Kidney (tissue), 22 donors: ENCODE measurements at places on chromosomes 12 and 14. TPM values are rescaled to one million over a fixed set of nuclear protein-coding genes. Genes with fewer than 3 reads are reported as not detected.

DNA sequence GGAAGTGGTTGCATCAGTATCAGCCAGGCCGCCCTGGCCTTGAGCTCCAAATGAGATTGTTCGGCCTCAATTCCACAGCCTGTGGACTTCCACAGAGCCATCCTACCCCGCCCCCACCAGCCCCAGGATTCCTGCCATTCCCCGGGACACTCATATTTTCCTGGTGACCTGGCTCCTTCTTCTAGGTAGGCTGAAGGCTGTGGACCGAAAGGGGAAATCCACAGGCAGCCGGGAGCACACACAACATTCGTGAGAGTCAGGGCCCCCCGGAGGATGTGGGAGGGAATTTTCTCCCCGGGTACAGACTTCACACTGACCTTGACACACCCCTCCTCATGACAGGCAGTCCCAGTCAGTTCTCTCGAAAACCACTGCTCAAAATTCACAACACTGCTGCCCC is 39.9 kb downstream of the RIN3 start:
- DNase-seq, result no peak

GRCh38 chr12:102824218-102824835 is 92.7 kb downstream of the PAH start:
- peak; percentile 76 for DNase-seq

DNA sequence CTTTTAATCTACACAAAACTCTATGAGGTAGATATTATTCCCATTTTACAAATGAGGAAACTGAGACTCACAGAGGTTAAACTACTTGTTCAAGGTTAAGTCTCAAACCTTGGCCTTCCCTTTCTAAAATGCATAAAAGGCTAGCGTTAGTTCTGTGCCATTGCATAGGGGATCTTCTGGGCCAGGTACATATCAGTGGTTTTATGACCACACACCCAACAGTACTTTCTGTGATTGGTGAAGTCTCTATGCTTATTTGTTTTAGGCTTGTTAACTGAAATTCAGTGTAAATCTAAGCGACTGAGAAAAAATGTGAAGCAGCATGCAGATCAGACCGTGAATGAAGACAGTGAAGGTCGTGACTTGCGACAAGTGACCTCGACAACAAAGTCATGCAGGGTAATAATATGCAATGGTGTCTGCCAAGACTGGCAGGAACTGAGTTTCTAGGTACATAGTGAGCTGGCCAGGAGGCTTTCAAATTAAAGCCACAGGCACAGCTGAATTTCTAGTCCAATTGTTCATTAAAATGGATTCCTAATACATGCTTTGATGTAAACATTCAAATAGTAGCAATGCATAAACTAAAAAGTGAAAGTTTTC is 38.8 kb upstream of the GAS2L3 start:
- no peak for DNase-seq

GRCh38 chr14:85943192-85943591 is 413.2 kb downstream of the FLRT2 start:
- no peak for DNase-seq

- no peak for DNase-seq
Observed at GRCh38 chr12:58521796-58522195, 398.5 kb downstream of the LRIG3 start.

- no peak for DNase-seq
Observed at GRCh38 chr12:130920119-130920703, 33.5 kb upstream of the ADGRD1 start.

- no peak for DNase-seq
Observed at GRCh38 chr14:88348546-88348945, 25.5 kb upstream of the KCNK10 start.

DNA sequence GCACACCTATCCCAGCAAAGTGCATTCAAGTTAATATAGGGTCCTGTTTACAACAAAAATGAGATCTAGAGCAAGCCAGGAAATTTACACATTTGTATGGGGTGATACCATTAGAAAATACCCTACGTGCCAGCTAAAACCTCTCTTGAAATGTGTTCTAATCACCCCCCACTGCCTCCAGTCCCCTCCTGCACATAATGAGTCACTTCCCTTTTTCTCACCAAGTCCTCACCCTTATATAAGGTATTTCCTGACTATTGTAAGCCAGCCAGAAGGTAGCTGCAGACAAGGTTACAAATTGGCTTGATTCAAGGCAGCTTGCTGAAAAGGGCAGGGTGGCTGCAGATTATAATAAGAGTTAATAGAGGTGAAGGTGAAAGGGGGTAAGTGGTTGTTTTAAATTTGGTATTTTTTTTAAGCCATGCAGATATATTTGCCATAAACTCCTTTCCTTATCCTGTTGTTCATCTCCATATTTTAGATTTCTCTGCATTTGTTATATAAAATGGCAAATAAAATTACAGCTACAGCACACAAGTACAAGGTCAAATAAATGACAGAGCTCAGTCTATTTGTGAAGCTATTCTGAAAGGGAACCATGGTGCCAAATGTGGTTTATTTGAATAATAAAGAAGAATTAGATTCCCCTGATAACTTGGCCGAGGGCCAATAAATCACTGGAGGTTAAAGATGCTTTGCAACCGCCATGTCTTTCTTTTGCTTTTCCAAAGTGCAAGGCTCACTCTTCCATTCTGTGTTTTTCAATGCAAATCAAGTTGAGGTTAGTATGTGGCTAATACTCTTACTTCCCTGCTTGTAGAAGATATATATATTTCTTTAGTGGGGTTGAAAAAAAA is 385.9 kb downstream of the EGLN3 start:
- DNase-seq, result no peak

- DNase-seq, result no peak
Observed at GRCh38 chr14:65776193-65776852, 363.8 kb downstream of the FUT8 start.

DNA sequence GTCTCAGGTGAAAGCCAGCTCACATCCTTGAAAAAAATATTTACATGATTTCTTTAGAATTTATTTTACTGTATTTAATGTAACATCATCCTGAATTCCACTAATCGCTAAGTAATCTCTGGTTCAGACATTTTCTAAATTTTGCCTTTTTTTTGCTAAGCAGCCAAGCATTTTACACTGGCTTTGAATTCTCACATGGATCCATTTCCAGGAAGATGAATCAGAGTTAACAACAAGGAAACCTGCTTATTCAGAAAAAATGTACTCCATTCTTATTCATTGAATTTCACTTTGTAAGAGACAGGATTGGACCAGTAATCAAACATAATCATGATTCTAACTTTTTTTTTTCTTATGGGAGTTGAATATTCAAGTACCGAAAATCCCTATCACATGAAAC is 1785.1 kb upstream of the FLRT2 start:
- no peak for DNase-seq

DNA sequence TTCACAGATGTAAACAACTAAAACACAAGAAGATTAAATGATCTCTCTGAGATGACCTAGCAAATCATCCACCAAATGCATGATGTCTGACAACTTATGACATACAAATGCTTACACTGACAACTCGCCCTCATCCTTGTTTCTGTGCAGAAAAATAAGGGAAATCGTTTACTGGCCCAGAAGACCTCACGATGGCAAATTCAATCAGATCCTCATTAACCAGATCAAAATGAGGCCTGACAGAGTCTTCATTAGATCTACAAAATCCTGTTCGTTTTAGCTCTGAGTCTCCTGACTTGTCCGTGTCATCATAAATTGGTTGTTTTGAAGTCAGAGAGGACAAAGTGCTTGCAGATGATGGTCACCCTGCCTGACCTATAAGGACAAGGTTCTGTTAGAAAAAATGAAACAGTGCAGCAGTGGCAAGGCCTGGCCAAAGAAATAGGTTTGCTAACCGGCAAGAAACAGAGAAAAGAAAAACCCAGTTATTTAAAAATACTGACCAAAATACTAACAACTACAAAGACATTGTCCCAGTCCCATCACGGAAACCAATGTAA is 109.5 kb downstream of the BTG1 start:
- DNase-seq, result no peak

GRCh38 chr14:62436261-62436660 is 609.0 kb downstream of the KCNH5 start:
- DNase-seq, result no peak

GRCh38 chr14:61602003-61602732 is 93.1 kb upstream of the HIF1A start:
- no peak for DNase-seq

DNA sequence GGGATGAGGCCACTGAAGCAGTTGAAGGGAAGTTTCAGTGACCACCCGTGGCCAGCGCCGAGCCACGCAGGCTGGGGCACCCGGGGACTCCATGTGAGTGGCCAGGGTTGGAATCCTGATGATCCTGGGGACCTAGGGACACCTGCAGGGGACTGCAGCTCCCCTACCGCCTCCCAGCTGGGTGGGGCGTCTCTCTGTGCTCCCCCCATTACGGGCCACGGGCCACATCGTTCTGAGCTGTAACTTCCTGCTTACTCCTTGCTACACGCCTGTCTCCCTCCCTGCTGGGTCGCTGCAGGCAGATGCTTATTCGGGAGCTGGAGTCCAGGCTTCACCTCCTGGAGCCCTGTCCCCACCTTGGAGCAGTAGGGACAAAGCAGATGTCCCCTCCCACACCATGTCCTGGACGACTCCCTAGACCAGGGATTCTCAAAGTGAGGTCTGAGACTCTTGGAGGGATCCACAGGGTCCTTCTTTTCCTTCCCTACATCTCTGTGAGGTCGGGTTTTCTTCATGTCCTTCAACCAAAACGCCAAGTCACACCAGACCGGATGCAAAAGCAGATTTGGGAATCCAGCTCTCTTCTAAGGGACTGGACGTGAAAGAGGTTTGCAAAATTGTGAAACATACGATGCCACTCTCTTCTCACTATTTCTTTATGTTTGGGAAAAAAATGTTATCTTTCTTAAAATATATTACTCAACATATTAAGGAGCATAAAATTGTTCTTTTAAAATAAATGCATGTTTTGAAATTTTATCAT is 85.9 kb upstream of the NCOR2 start:
- no peak for DNase-seq

GRCh38 chr14:53108292-53109104 is 44.6 kb downstream of the DDHD1 start:
- no peak for DNase-seq

DNA sequence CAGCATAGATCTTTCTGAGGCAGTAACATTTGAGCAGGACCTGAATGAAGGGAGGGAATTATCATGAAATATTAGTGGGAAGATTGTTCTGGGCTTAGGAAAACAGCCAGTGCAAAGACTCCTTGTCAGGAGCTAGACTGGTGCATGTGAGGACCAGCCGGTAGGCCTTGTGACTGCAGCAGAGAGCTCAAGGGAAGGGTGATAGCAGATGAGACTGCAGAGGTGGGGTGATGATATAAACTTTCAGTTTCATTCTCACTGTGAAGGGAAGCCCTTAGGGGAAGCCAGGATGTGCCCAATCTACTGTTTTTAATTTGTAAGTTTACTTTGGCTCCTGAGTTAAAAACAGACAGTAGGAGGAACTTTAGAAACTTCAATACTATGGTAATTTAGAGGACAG is 12.4 kb downstream of the IL22 start:
- DNase-seq, result no peak

DNA sequence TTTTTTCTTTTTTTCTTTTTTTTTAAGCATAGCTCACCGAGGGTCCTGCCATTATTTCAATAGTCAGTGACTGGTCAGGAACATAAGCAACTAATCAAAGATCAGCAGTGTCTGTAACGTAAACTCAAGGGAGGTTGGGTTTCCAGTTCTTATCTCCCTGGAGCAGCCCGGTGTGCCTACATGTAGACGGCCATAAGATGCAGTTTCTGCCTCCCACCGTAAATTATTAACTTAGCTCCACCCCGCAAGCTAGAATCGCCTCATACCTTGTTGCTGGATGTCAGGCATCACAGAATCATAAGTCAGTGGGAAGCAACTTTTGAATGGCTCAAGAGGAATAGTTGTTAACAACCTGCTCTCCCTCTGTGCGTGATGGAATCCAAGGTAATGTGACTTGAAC is at the start of gene MYO1H:
TSS of gene MYO1H (plus strand) at position 312 of the 400 bp plus-strand sequence. CDS start at position 373, 61 bp downstream.
- DNase-seq, result peak; percentile 55

GRCh38 chr12:122990561-122990960 is 10.1 kb downstream of the ARL6IP4 start:
- no peak for DNase-seq

DNA sequence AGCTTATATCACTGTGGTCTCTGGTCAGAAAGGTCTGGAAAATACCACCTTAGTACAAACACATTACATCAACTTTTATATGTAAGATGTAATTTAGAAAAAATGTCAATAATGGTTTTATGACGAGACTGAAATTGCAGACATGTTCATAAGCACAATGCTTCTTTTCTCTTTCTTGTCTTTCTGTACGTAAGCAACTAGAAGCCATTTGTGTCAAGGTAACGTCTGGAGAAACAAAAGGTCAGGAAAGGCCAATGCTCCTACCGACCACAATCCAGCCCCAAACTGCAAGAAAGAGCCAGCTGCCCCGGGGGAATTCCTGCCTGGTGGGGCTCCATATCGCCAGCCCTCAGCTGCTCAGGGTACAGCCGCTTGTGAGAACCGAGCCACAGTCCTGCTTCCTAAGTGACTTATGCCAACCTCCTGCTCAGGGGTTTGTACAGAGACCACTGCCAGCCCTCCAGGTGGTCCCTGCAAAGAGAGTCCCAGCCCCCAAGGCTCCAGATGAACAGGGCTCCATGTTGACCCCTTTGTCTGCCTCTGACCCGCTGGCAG is 6.3 kb downstream of the ZNF839 start:
- no peak for DNase-seq

GRCh38 chr12:82627799-82628198 is 58.9 kb upstream of the TMTC2 start:
- no peak for DNase-seq

- no peak for DNase-seq
Observed at GRCh38 chr12:110229409-110229808, 51.6 kb upstream of the ATP2A2 start.

GRCh38 chr12:78403136-78403535 is 461.4 kb upstream of the SYT1 start:
- no peak for DNase-seq

GRCh38 chr14:101027291-101027690 is 123.8 kb upstream of the RTL1 start:
- peak; percentile 51 for DNase-seq

DNA sequence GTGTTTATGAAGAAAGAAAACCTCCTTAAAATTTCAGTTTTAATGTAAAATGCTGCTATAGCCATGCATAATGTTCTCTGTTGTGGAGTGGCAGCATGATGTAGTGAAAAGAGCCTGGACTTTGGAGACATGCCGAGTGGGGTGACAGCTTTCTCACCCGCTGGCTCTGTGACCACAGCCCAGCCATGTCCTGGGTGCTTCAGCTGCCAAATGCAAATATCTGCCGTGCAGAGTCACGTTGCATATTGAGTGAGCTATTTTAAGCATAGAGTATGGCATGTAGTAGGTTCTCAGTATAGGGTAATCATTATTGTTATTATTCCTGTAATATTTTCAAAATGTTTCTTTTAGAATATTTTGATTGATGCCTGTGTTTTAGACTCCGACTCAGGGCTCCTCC is 15.5 kb upstream of the TCTN2 start:
- no peak for DNase-seq

TAC3 gene
- total RNA-seq, result not detected

MYH7 gene
- 0.06 TPM for total RNA-seq

DPPA3 gene
- not detected for total RNA-seq

ATG14 gene
- 13.3 TPM for total RNA-seq

KRT80 gene
- total RNA-seq, result 12.3 TPM

CLEC2B gene
- 11.8 TPM for total RNA-seq

P2RX7 gene
- 3.5 TPM for total RNA-seq
